Left kidney (tissue), 8 donors: ENCODE measurements at places on chromosomes 7 and 10. TPM values are rescaled to one million over a fixed set of nuclear protein-coding genes. Genes with fewer than 3 reads are reported as not detected.

DNA sequence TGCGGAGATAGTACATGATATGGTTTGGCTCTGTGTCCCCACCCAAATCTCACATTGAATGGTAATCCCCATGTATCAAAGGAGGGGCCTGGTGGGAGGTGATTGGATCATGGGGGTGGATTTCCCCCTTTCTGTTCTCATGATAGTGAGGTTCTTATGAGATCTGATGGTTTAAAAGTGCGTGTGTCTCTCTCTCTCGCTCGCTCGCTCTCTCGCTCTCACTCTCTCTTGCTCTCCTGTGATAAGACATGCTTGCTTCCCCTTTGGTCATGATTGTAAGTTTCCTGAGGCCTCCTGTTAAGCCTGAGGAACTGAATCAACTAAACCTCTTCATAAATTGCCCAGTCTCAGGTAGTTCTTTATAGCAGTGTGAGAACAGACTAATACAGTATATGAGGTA is 171.9 kb downstream of the NSUN6 start:
- DNase-seq: no peak

GRCh38 chr7:22230238-22230637 is 126.7 kb downstream of the RAPGEF5 start:
- no peak for DNase-seq

DNA sequence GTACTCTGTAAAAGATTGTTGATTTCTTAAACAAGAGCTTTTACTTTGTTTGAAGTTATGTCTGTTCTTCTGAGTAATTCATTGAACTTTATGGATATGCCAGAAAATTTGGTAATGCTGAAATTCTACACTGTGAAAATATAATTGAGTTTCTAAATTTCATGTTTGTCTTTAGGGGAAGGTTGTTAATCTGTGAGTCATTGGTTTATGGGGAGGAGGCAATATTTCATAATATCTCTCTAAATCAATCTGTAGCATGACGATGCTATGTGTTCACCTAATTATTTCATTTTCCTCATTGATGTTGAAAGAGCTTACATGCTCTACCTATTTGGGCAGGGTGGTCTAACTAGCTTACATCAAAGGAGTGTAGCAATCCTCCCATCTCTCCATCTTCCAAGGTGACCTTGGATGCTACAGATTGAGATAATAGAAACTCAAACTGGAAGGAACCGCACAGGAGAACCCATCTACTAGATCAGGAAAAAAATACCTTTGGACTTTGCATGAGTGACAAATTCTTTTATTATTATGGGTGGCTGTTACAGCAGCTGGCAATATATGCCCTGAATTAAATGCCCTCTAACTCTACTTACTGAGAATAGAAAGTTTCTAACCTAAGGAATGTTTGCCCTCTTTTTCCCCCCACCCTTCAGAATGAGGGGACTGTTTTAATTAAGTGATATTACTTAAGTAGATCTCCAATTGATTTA is 8.4 kb upstream of the SNX13 start:
- DNase-seq: no peak

GRCh38 chr10:124566981-124567835 is 105.6 kb downstream of the LHPP start:
- DNase-seq: no peak

- DNase-seq: no peak
Observed at GRCh38 chr7:511476-512145, 8.0 kb downstream of the PDGFA start.

DNA sequence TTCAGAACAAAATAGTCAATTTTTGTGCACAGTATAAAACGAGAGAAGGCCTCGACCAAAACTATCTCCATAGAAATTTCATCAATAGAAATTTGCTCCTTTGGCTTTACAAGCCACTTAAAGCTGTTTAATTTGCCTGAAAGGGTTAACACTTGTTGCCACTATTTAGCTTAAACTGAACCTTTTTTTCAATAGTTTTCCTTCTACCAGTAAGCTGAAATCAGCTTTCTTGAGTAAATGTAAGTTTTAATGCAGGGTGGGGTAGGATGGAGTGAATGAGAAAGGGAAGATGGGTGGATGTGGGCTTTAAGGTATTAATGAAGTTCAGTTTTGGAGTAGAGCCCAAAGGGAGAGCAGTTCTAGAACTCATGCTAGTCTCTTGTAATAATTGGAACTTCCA is 39.5 kb downstream of the ARL4A start:
- DNase-seq: no peak

DNA sequence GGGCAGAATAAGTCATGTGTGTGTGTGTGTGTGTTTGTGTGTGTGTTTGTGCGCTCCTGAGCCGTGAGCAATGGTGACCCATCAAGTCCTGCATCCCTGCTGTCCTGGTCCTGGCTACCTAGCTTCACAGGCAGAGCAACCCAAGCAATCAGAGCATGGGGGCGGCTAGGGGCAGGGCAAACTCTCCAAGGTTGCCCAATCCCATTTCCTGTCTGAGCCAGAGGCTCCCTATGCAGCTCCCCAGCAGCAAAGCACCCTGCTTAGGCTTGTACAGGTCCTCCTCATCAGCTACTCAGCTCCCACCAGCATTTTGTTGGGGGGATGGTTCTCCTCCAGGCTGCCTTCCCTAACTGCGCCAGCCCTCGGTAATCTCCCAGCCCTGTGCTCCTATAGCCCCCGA is 31.1 kb upstream of the CRHR2 start:
- no peak for DNase-seq

The MNX1 gene
- 0.08 TPM for polyA plus RNA-seq

The TAS2R5 gene
- polyA plus RNA-seq: 8.2 TPM

The TAS2R3 gene
- 1.2 TPM for polyA plus RNA-seq

The PUS7 gene
- 25.4 TPM for polyA plus RNA-seq

The MMD2 gene
- polyA plus RNA-seq: not detected

The CPEB3 gene
- polyA plus RNA-seq: 3.3 TPM
